ENCODE measurements at places on chromosomes 4 and X.

DNA sequence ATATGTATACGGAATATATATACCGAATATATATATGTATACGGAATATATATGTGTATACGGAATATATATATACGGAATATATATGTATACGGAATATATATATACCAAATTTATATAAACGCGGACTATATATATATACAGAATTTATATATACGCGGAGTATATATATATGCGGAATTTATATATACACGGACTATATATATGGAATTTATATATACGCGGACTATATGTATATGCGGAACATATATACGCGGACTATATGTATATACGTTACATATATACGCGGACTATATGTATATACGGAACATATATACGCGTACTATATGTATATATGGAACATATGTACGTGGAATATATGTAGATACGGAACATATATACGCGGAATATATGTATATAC lies 78.6 kb downstream of the ARHGAP36 start:
- no peak for DNase-seq

DNA sequence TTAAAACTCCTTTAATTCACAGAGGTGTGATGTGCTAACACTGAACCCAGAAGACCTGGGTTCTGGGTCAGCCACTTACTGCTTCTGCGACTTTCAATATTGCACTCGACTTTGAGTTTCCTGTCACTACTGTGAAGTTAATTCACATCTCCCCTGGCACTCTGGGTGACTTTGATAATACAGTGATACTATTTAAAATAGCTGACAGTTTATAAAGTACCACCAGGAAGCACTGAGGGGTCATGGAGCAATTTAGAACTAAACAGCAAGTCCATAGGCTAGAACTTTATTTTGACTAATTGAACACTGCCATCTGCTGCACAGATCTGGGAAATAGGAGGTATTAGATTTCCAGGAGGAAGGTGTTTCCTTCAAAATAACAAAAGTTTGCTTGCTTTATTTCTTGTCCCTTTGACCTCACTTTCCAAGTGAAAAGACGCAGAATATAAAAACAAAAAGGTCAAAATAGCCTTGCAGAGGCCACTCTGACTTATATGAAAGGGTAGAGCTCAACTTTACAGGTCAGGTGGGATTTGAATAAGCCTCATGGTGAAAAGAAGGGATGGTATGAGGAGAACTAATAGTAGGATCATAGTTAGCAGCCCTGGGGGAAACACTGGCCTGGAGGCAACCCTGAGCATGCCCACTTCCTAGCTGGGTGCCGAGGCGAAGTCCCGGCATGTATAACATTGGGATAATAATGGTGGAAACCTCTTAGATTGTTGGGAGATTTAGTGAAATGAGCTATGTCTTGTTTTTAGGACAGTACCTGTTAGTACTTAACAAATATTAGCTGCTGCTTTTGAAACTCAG lies 53.4 kb downstream of the ZNF518B start:
- peak; percentile 34 for DNase-seq

DNA sequence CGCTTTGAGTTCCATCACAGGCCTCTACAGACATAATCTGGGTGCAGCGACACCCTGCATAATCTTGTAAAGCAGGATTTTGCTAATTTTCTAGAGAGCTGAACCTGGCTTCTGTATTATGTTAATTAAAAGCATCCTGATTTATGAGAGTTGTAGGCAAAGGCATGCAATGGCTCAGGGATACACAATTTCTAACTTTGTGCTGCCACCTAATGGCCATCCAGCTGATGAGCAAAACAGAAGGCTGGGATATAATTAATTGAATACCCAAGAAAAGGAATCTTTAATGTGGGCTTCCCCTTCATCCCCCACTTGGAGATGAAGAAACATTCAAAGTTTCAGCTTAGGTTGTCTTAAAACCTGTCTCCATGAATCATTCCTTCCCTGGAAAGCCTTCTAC lies 78.1 kb downstream of the BMP15 start:
- DNase-seq = peak; percentile 0

GRCh38 chr4:37662861-37663390 lies 23.2 kb downstream of the RELL1 start:
- no peak for DNase-seq

DNA sequence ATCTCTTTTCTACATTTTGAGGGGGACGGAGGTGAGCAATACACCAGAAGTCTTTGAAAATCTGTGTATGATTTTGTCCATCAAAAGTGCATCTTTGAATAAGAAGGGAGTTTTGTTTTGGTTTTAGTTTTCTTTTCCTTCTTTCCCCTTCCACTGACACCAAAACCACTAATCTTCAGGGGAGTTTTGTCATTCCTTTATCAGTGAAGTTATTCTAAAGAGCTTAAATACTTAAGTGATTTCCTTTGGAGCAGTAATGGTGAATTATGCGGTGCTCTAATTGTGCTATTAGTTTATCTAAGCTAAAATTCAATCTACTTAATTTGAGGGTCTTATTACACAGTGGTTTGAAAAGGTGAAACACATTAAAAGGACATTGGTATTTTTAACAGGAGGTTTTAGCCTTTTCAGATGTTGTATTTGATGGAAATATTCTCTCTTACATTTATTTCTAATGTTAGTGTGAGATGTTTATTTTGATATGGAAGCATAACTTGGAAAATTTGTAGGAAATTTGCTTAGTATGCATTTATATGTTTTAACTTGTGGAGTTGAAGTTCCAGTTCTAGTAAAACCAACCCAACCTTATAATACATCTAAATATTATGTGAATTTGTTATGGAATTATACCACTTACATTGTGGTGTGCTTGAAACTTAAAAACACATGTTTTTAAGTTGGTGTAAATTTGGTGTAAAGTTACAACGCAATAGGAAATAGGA lies 124.9 kb downstream of the PCDH7 start:
- no peak for DNase-seq

DNA sequence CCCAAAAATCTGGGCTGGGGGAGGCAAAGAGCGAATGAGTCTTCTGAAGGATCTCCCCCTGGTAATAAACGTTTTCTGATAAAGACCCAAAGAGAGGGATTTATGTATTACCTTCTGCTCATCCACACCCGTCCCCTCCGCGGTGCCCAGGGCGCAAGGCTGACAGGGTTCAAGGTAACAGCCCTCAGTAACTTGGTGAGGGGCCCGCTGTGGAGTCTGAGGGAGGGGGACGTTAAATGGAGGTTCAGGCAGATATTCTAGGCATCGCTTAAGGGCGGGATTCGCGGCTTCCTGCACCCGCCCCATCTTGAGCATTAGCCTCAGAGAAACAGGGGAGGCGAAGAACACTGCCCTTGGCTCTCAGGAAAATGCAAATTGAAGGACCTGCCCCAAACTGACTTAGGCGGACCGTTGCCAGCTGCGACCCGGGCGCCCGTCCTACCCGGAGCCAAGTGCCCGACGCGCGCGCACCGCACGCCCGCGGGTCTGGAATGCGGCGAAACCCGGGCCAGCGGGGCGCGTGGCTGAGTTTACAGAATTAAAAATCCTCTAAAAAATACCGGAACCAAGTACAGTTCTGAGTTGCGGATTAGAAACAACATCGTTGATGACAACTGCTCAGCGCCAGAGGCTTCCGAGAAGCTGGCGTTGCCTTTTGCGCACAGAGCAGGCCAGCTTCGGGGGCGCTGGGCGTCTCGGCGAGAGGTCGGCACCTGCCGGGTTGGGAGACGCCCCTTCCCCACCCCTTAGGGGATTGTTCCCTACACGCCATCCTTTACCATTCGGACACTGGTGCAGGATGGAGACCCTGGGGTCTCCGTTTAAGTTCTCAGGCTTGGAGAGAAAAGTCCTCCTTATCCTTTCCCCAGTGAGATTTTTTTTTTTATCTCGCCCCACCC lies 2.8 kb downstream of the HELT start:
- DNase-seq = no peak

DNA sequence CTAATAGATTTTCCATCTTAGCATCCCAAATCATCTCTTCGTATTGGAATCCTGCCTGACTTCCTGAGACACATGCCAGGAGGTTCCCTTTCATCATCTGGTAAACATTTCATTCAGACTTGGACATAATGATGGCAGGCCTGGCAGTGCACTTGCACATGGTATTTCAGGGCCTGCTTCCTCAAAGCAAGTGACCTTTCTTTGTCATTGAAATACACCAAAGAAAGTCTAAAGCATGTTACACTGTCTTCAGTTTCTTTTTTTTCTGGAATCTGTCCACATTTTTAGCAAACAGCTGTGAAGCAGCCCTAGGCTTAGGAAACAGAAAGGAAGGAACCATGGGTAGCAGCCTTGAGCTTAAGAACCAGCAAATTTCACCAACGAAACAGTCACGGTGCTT lies 205.9 kb upstream of the VCX start:
- DNase-seq = no peak

DNA sequence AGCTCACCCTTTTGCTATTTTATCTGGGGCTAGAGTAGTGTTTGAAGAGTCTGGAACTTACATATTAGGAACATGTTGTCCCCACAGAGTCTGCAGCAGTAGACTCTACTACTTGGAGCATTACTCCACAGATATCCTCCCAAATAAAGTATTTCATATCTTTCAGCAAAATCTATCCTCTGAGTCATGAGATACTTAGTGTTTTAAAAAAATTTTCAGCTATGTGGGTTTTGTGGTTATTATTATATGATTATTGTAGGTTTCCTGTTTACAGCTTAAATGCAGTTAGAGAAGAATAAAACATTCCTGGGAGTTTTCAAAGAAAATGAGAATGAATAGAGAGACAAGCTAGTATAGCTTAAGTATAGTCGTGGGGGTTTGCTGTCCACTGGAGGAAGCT lies 30.9 kb downstream of the PAGE2 start:
- no peak for DNase-seq

DNA sequence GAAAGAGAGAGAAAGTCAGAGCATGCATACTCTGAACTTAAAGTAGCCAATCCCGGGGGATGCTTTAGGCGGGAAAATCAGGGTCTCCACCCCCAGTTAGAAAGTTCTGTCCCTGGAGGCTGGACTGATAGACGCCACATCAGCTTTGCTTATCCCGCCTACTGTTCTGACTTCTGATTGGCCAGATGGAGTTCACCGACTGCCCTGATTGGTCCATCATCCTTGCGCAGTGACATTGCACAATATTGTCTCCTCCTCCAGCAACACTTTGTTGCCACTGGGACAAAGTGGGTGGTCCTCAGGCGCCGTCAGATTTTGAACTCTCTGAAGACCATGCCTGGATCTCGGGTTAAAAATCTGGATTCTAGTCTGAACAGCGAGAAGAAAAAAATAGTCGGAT lies 50.3 kb downstream of the SSX3 start:
- no peak for DNase-seq

GRCh38 chrX:15087747-15088146 lies 182.1 kb downstream of the ASB9 start:
- no peak for DNase-seq

DNA sequence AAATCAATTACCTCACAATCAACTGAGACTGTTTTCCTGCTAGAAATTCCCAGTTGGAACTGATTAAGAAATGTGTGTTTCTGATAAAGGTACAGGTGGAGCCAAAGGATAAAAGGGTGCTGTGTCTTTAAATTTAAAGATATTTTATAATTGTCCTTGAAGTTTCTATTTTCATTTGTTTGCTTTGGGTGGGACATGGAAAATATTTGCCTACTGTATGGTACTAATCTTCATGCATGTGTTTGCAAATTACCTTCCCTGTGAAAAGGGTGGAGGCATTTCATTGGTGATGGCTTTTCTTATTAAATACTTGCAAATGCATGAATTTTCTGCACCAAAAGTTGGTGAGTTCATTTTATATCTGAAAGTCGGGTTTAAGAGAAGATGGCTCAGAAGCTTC lies 215.9 kb downstream of the RELL1 start:
- DNase-seq = no peak

DNA sequence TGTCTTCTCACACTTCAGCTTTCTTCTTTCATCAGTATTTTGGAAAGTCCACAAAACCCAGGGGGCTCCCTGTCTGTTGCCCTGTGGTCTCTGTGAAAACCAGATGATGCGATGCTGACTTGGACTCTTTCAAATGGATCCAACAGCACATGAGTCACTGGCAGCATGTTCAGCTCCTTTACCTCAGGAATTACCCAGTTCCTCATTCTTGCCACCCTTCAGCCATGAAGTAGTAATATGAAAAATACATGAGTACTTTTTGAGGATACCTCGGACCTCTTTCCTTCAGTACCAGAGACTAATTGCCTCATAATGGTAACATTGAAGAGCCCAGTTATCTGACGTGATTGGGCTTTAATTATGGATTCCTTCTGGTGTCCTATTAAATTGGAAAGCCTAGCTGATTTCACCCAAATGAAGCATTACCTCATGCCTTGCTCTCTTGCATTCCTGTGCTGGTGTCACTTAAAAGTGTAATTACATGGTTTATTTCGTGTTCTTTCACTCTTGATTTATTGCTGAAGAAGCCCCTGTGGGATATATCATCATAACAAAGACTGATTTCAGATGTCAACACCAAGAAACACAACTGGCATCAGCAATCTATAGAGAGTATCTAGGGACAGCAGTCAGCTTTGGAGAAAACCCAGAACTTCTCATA lies 63.4 kb downstream of the NFKB1 start:
- DNase-seq = no peak

- no peak for DNase-seq
Observed at GRCh38 chr4:156169011-156169410, 215.3 kb upstream of the CTSO start.

DNA sequence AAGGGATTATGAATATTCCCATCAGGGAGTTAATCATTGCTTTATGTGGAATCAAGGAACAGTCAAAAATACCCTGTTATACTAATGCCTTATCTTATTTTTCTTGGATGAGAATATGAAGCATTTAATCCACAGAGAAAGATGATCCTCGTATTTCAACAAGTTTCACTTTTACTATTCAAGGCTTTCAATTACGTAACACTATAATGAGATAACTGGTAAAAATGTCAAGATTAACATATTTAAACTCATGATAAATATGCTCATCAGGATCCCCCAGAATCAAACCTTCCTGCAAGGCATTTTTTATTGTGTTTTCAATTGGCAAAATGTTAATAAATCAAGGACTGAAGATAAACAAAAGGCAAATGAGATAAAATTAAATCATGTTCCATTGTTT lies 5.1 kb downstream of the ZXDA start:
- DNase-seq = no peak

DNA sequence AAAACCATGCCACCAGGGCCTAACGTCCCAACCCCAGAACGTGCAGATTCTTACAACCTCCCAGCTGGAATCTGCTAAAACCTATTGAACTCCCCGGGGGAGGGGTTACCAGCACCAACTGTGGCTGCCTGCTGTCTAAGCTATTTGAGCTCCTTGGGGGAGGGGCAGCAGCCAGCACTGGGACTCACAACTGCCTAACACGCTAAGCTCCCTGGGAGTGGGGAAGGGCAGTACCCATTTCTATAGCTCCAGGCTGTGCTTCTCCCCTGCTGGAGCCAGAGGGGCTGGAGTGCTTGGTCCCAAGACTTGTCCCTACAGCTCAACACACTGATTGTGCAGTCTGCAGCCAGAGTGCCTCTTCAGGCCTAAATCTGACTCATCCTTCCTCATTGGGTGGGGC lies 459.8 kb upstream of the FGF16 start:
- no peak for DNase-seq

DNA sequence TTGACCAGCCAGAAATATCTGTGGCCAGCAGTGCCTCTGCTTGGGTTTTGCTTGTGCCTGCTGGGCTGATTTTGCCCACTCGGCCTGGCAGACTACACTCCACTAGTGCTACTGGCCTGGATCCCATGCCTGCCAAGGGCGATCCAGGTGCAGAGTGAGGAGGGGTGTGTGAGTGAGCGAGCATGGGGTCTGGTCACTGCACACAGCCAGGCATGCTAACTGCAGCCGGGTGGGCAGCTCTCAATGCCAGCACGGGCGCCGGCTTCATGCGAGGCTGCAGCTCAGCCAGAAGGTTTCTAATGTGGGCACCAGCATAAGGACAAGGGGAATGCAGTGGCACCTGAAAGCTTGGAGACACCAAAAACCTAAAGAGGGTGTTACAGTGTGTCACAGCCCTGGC lies 1161.4 kb downstream of the FSTL5 start:
- no peak for DNase-seq

All from CD4-positive, alpha-beta T cell treated with Interleukin-12 subunit alpha and Interleukin-12 subunit beta, for 1 hour (primary cell).